GM23248 (cell line): ENCODE measurements at places on chromosomes 4 and X. TPM values are rescaled to one million over a fixed set of nuclear protein-coding genes. Genes with fewer than 3 reads are reported as not detected.

VCX3A gene
- polyA plus RNA-seq: not detected in 2 replicates

RIPPLY1 gene
- not detected in 2 replicates for polyA plus RNA-seq

CT47A1 gene
- polyA plus RNA-seq: not detected in 2 replicates

PAGE2 gene
- not detected in 2 replicates for polyA plus RNA-seq

LRIT3 gene
- polyA plus RNA-seq: not detected in 2 replicates

BEX5 gene
- polyA plus RNA-seq: not detected in 2 replicates

SLC6A14 gene
- polyA plus RNA-seq: not detected in 2 replicates

C4orf50 gene
- not detected in 2 replicates for polyA plus RNA-seq

DCX gene
- not detected in 2 replicates for polyA plus RNA-seq

KLHL8 gene
- 7.5 and 7.8 TPM in 2 replicates for polyA plus RNA-seq

DNA sequence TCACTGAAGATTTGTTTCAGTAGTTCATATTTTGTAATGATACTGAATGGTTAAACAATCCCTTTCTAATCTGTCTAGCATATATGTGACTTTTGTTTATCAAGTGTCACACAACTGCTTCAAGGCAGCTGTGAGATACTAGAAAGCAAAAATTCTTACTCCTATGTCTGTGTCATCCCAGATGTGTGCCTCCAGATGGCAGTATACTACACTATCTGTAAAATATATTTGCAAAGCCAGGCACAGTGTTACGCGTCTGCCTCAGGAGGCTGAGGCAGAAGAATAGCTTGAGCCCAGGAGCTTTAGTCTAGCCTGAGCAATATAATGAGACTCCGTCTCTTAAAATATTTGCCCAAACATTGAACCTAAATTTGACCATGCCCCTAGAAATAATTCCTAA is 4.0 kb downstream of the NUDT10 start:
- peak; percentile 62 for DNase-seq

GRCh38 chrX:12329476-12329875 is 191.2 kb downstream of the FRMPD4 start:
- DNase-seq: no peak

DNA sequence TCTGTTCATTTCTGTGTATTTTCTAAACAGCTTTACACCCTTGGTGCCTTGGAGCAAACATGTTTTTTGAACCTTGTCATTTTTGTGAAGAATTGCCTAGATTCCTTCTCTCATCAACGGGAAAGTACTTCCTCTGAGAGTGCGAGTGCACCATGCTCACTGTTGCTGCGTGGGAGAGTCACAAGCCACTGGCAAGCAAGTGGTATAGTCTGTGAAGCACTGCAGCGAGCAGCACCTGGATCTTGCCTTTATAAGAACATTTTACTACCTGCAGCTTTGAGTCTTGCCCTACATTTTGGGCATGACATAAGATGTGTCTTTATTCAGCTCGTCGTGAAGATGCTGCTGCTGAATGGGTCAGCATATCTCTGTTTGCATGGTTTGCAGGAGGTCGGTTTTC is 44.9 kb downstream of the HADH start:
- no peak for DNase-seq

GRCh38 chr4:61741327-61742096 is 541.4 kb downstream of the ADGRL3 start:
- DNase-seq: no peak

GRCh38 chr4:125303058-125303457 is 11.7 kb upstream of the FAT4 start:
- peak; percentile 44 for DNase-seq

DNA sequence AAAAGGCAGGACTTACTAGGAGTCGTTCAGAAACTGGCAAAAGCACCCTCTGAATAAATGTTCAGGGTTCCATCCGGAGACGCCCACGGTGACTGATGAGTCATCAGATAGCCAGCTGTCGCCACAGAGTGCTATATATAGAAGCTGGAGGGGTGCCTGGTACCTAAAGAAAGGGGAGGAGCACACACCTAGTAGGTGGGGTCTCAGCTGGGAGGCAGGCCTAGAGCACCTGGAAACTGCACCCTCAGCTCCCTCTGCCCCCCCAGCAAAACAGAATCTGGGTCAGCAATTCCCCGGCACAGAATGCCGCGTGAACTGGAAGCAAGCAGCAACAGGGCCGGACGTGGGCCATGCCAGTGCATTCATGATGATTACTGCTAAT is 242.0 kb downstream of the BCOR start:
- DNase-seq: peak; percentile 62

- DNase-seq: no peak
Observed at GRCh38 chr4:38153387-38153760, 193.2 kb downstream of the PTTG2 start.

GRCh38 chr4:8177956-8178355 is 19.3 kb upstream of the ABLIM2 start:
- DNase-seq: no peak

GRCh38 chr4:123449780-123450179 is 53.2 kb downstream of the SPRY1 start:
- DNase-seq: peak; percentile 20

DNA sequence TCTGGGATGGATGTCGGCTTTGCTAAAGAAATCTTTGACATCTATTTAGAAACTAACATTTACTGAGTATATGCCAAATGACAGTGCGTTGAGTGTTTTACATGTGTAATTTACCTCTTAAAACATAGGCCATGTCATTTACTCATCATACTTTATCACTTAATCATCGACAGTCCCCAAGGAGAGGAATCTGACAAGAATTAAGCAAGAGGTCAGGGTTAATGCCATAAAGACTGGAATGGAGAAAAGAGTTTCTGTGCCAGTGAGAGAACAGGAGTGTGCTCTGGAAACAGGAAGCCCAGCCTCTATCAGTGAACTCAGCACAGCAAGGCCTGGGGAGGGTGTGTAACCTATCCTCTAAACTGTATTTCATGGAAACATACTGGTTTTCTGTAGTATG is 28.0 kb upstream of the AMOT start:
- DNase-seq: peak; percentile 15

- no peak for DNase-seq
Observed at GRCh38 chr4:65370709-65371108, 299.6 kb downstream of the EPHA5 start.

GRCh38 chrX:10001496-10001895 is 34.3 kb downstream of the CLDN34 start:
- DNase-seq: no peak

DNA sequence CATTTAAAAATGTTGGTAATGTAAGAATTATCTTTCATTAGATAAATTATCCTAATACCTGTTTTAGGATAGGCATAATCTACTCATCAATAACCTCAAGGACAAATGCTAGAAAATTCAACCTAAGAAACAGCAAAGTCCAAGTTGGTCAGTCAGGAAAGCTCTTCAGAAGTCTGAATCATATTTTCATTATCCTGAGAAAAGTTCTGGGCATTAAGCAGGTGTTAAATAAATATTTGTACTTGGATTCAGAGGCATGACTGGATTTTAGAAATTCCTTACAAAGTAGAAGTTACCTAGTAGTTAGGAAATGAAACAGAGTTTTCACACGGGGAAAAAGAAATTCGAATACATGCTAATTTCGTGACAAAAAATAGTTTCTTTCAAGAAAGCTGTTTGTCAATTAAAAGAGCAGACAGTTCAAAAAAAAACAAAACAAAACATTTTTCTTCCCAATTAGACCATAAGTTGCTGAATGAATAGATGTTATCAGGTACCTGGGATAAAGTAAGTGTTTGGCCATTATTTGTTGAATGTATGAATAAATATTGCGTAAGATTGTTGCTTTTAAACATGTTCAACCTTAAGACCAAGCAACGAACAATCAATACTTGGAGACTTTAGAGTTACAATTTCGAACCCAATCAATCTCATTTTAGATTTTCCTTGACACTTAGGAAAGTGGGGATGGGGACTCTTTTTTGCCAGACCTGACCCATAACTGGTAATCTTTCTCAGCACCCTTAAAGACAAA is 48.5 kb downstream of the MAD2L1 start:
- DNase-seq: no peak

- peak; percentile 48 for DNase-seq
Observed at GRCh38 chr4:126627255-126627654, 1005.5 kb upstream of the INTU start.

DNA sequence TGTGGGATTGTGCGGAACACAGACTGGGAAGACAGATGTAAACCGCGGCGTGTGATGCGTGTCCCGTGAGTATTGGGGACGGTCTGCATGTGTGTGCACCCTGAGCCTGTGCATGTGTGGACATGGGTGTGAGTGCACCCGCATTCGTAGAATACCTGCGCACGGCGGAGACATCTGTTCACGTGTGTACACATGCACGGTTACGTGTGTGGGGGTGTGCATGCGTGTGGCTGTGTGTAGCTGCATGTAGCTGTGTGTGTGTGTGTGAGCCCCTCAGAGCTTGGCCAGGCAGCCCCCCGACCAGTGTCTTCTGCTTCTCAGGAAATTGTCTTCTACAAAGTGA is 19.6 kb downstream of the ATP5ME start:
- DNase-seq: no peak
